Naive thymus-derived CD4-positive, alpha-beta T cell (primary cell): ENCODE measurements at places on chromosomes 12 and 14. TPM values are rescaled to one million over a fixed set of nuclear protein-coding genes. Genes with fewer than 3 reads are reported as not detected.

KTN1 gene
- total RNA-seq, result 126 TPM

RNASE7 gene
- not detected for total RNA-seq

RPS6KL1 gene
- total RNA-seq, result 6.3 TPM

TBX5 gene
- total RNA-seq, result not detected

PPP1R1A gene
- not detected for total RNA-seq

PABPN1 gene
- total RNA-seq, result 213 TPM

GNG2 gene
- 62.1 TPM for total RNA-seq

LTBR gene
- 0.31 and 0.34 TPM in 2 replicates for total RNA-seq

CMA1 gene
- total RNA-seq, result not detected

TMEM19 gene
- total RNA-seq, result 17.7 TPM

GRIP1 gene
- total RNA-seq, result 3.7 TPM

GRCh38 chr12:127888943-127889719 lies 377.8 kb upstream of the TMEM132C start:
- no peak for DNase-seq

GRCh38 chr12:14473707-14474287 lies 93.9 kb downstream of the PLBD1 start:
- no peak for DNase-seq

GRCh38 chr14:23431486-23431885 lies 4.0 kb downstream of the MYH7 start:
- DNase-seq, result no peak

DNA sequence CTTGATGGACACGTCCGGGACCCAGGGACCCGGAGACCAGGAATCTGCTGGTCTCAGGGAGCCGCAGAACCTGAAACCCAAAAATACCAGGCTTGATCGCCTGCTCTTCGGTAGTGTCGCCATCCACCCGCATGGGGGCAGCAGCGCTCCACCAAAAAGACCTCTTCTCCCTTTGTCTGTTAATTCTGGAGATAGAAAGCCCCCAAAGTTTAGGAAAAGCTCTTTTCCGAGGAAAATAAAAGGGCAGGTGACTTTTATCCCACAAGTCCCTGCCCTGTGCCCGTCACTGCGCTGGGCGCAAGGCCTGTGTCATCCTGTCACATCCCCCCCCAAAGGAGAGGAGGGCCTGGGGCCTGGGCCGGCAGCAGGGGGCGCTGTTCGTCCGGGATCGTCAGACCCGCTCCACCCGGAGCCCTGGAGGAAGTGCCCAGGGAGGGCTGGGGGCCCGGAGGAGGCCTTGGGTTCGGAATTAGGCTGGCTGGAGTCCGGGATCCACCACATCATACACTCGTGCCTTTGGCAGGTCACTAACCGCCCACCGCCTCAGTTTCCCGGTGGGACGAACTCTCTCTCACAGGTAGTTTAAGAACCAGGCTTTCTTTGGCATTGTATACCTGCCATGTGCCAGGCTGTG lies 31.9 kb downstream of the DAD1 start:
- DNase-seq, result peak; percentile 93

DNA sequence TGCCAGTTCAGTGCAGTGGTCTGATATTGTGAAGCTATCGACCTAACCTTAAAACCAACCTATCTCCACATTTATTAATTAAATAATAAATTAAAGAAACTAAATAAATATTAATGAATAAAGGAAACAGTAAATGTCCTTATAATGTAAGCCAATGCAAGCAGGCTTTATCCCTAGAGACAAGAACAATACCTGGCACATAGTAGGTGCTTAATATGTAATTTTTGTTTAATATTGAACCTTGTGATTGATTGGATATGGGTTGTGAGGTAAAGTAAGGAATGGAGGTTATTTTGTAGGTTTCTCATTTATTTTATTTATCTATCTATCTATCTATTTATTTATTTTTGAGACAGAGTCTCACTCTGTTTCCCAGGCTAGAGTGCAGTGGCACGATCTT lies 7.8 kb upstream of the TUBA1B start:
- DNase-seq, result no peak

DNA sequence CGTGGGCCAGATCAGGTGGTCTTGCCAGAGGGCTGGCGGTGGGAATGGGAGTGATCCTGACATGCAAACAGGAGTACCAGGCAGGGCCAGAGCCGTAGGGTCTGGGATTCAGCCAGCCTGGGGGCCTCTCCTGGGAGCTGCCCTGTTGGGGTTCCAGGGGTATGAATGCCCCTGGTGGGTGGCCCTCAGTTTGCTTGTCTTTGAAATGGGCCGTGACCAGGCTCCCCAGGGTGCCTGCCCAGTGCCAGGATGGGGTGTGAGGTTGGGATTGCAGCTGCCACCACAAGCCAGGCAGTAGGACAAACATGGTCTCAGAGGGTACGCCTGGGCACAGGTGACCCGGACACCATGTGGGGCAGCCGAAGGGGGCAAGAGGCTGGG lies 168.8 kb downstream of the KIF26A start:
- DNase-seq, result no peak

DNA sequence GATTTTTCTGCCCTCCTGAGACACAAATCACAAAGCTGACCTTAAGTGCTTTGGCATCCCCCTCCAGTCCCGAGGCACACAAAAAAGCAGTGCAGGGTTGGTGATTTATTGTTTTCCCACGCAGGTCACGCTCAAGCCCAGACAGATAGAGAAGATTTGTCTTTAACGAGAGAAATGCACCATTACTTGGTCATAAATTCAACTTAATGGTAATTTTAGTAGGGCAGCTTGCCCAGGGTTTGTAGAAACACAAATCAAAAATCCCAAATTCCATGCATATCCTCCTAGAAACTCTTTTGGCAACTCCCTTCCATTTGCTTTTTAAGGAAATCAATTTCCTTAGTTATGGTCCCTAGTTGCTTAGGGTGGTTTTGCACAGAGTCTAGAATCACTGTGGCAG lies 132.6 kb downstream of the IGF1 start:
- DNase-seq, result no peak

- DNase-seq, result no peak
Observed at GRCh38 chr12:75471902-75472890, 8.4 kb upstream of the GLIPR1 start.

GRCh38 chr12:82124711-82125380 lies 233.3 kb downstream of the CCDC59 start:
- no peak for DNase-seq

- no peak for DNase-seq
Observed at GRCh38 chr14:99026471-99026870, 245.5 kb downstream of the BCL11B start.

DNA sequence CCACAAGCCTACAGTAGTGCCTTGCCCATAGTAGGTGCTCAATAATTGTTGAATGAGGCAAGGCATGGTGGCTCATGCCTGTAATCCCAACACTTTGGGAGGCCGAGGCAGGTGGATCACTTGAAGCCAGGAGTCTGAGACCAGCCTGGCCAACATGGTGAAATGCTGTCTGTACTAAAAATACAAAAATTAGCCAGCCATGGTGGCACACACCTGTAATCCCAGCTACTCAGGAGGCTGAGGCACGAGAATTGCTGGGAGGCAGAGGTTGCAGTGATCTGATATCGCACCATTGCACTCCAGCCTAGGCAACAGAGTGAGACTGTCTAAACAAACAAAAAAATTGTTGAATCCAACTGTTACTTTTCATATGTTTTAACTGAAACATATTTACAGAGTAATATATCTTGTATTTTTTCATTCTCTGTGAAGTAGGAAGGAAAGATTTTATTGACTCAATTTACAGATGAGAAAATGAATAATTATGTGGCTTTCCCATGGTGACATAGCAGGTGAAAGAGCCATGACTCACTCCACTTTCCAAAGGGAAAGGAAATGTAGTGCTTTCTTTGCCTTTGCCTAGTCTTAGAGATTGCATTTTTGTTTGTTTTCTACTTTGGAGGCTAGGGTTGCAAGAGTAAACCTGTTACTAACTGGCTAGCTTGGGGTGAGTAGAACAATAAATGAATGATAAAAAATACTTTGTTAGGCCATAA lies 95.4 kb upstream of the SLC38A4 start:
- no peak for DNase-seq

DNA sequence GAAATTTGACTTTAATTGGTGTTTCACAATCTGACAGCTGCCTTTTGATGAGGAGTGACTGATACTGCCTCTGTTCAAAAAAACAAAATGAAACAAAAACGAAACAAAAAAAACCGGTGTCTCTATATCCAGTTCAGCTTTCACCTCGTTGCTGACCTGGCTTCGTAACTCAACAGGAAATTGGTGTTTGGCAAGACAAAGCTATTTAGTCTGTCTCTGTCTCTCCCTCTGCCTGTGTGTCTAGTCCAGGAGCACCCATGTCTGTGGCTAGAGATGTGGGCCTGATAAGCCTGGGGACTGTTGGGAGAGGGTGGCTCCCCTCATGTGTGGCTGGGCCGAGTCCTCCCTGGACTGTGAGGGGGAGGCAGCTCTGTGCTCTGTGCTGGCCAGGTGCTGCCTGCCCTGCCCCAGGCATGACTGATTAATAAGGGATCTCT lies 11.3 kb downstream of the CACNA1C start:
- DNase-seq, result no peak

DNA sequence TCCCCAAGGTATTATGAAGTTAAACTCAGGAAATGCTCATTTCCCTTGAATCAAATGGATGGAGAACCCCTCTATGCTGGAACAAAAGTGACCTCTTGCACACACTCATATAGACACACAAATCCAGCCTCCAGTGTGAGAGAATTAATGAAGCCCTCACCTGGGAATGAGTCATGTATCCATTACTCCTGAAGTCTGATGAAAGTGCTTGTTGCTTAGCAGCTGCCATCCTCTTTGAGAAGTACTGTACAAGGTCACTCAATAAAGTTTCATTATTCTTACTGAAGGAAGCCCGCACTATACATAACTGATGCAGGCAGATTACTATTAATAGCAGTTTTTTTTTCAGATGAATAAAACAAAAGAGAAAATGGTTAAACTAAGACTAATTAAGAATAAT lies 102.3 kb downstream of the RERG start:
- no peak for DNase-seq

DNA sequence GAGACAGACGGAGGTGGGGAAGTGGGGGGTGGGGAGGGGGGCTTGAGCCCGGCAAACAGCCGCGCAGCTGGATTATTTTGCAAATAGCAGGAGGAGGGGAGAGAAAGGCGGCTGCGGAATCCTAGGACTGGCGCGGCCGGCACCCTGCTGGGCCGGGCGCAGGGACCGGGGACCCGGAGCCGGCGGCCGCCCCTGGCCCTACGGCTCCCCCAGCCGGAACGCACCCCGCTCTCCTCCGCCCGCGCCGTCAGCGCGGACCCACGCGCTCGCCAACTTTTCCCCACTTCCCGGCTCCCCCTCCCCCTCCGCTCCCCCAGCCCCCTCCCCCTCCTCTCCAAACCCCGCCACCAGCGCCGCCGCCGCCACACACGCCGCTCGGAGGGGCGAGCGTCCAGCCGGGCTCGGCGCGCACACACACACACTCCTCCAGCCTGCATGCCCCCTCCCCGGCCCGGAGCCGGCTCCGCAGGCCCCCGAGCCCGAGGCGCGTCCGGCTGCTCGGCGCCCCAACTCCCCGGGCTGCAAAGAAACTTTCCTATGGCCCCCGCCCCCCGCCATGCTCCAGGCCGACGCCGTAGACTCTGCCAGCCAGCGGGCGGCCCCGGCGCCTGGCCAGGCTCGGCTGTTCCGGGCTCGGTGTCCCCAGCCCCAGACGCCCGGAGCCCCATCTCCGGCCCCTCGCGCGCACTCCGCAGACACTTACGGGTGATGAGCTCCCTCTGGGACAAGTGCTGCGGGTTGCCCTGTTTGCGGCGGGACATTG lies 1.4 kb downstream of the BCL11B start:
- no peak for DNase-seq

DNA sequence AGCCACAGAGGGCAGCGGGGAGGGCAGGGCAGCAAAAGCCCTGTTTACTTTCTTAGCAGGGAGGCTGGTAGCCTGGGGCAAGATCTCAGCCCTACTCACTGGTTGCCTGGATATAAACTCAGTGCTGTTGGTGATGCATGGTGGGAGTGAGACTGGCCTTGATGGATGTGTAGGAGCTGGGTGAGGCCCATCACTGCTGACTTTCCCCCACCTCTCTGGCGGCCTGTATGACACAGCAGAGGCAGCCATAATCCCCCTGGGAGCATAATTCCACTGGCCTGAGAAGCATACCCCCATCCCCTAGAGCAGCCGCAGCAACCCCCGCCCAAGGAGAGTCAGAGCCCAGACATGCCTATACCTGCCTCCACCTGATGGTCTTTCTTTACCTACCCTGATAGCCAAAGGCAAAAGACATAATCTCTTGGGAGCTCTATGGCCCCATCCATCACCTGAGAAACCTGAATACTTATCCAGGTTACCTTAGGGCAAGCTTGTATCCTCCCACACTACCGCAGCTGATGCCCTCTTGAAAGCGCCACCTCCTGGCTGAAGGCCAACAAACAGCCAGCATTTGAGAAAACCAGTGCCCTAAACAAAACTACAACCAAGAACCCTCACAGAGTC lies 59.3 kb downstream of the DNAI7 start:
- DNase-seq, result no peak

- DNase-seq, result no peak
Observed at GRCh38 chr14:101072070-101072469, 168.5 kb upstream of the RTL1 start.

GRCh38 chr12:12523229-12523628 lies 39.4 kb downstream of the DUSP16 start:
- no peak for DNase-seq

- no peak for DNase-seq
Observed at GRCh38 chr12:23096321-23096720, 471.4 kb downstream of the ETNK1 start.

- no peak for DNase-seq
Observed at GRCh38 chr14:67738740-67739504, 37.2 kb downstream of the RDH12 start.

DNA sequence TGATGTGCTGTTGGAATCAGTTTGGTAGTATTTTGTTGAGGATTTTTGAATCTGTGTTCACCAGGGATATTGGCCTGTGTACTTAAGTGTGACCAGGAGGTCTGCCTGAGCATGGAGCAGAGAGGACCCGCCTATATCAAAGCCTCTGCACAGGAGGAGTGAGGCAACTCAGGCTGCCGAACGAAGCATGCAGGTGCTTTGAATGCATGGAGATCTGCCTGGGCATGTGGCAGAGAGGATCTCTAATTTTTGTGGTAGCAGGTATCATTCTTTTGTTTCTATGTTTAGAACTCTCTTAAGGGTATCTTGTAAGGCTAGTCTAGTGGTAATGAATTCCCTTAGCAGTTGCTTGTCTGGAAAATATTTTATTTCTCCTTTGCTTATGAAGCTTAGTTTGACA lies 26.9 kb downstream of the RAB3IP start:
- DNase-seq, result no peak

DNA sequence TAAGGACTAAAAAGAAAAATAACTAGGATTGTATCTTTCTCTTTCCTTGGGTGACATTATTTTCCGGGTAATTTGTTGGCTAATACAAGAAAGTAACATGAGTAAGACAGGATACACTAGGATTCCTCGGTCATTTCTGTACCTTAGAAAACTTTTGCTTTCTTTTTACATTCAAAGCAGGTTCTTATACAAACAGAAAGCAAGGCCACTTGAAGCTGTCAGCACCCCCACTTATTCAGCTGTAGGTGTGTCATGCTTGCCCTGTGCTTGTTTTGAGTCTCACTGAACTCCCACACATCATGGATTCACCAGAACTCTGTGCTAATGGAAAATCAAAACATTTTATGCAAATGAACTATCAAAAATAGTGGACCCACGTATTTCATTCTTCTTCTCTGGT lies 266.8 kb upstream of the CLEC14A start:
- DNase-seq, result no peak
